ENCODE measurements at places on chromosomes 11 and 22.

DNA sequence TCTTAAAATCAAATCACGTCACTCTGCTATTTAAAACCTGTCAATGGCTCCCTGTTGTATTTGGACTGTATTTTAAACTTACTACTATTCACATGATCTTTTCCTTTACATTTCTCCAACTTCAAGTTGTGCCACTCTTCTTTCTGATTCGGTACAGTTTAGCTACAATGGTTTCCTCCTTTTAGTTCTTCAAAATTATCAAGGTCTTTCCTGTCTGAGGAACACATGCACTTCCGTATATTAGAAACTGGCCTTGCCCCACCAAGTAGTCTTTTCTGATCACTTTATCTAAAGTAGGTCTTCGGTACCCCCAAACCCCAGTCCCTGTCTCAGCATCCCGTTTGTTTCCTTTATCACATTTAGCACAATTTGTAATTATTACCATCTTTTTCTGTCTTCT is 81.8 kb downstream of the MTMR3 start:
- DNase-seq, result no peak

DNA sequence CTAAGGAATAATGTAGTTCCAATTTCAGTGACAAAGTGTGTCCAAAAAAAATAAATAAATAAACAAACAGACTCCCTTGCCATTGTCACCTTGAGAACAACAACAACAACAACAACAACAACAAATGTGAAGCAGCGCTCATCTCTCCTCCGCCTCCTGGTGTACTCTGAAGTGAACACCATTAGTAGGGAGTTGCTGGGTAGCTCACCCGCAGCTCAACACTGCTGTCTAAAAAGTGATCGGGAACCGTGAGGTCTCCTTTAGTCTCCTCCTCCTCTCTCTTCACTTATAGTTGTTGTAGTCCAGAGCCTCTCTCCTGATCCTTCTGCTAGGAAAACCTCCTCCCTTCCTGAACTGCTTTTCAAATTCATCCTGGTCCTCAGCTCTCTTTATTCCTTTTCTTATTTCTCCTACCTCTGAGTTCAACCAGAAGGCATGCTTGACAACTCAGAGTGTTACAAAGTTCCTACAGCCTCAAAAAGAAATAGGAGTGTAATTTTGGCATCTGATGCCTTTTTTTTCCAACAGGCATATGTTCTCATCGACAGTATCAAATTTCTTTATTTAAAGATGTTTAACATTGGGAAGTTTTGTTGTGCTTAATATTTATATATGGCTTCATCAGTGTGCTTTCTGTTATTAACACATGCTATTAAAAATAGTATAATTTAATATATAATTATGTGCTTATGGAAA is 215.1 kb downstream of the PGR start:
- DNase-seq, result no peak

DNA sequence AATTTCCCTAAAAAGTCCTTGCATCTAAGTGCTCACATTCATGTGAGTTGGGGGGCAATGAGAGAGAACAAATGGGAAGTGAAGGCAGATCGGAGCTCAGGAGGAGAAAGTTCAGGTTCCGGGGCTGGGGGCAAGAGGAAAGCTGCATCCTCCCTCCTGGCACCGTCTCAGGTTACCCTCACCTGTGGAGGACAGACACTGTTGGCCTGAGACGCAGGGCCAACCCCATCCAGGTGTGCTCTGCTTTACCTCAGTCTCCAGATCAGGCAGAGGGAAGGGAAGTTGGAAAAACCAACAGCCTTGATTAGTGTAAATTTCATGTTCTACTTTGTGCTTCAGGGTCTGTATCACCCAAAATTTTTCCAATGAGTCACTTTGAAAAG is 146.9 kb downstream of the TRIM29 start:
- no peak for DNase-seq

DNA sequence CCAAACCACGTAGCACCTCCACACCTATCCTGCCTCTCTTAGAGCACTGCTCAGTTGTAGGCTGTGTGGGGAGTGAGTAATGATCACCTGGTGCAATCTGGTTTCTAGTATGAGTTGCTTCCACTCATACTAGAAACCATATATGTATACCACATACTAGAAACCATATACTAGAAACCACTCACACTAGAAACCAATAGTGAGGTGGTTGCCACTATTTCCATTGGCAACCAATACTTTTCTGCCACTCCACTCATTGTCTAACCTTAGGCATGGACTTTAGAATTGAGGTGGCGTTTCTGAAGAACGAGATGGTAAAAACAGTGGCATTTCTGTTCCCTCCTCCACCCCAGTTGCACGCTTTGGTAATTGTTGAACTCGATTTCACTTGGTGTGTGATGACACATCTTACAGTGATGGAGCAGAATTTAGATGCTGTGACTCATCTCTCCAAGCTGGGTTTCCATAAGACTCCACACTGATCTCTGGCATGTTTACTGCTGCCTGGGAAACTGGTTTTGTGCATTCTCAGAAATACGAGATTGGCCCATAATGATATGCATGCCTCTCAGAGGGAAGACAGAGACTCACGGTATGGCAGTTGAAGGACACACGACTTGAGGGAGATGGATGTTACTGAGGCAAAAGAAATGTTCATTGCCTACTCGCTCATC is 82.9 kb downstream of the KIRREL3 start:
- no peak for DNase-seq

DNA sequence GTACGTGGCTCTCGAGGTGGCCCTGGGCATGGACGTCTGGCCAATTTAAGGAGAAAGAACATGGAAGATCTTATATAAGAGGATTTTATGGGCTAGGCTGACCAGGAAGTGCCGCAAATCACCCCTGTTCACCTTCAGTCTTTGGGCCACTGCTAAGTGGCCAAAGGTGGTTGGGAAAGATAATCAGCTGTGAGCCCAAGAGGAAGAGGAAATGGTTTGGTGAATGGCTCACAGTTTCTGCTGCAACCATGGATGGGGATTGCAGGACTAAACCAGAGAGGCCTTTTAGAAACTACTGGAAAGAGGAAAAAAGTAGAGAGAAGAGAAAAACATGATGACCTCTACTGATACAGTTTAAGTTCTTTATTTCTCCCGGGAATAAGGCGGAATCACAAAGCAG is 96.0 kb upstream of the ARHGAP20 start:
- DNase-seq, result no peak

- DNase-seq, result no peak
Measured at GRCh38 chr11:120231963-120232362, 8.0 kb upstream of the POU2F3 start.

Measured in NCI-H2107 (cell line).